Muscle of leg (tissue), 16 donors: ENCODE measurements at places on chromosomes 6 and 20. TPM values are rescaled to one million over a fixed set of nuclear protein-coding genes. Genes with fewer than 3 reads are reported as not detected.

Gene HLA-DRA
- total RNA-seq: 30.7 TPM

Gene BCAS1
- total RNA-seq: 2.6 TPM

Gene TSBP1
- total RNA-seq: not detected

GRCh38 chr6:169851641-169852503, 100.5 kb downstream of the ERMARD start:
- no peaks in the 10 kb centered on the region for H3K36me3 ChIP-seq
- DNase-seq: peak; percentile 61
- peaks cover 6% of the 10 kb centered on the region for H3K4me1 ChIP-seq
- peaks cover under 1% of the 10 kb centered on the region for H3K27me3 ChIP-seq

- no peak overlapping the region for H3K27ac ChIP-seq
- peaks cover 5% of the 10 kb centered on the region for H3K4me1 ChIP-seq
- H3K36me3 ChIP-seq: no peaks in the 10 kb centered on the region
- DNase-seq: no peak
- no peaks in the 10 kb centered on the region for H3K27me3 ChIP-seq
- no peak overlapping the region for H3K4me3 ChIP-seq
Measured at GRCh38 chr20:51303731-51304670, 238.5 kb downstream of the NFATC2 start.

DNA sequence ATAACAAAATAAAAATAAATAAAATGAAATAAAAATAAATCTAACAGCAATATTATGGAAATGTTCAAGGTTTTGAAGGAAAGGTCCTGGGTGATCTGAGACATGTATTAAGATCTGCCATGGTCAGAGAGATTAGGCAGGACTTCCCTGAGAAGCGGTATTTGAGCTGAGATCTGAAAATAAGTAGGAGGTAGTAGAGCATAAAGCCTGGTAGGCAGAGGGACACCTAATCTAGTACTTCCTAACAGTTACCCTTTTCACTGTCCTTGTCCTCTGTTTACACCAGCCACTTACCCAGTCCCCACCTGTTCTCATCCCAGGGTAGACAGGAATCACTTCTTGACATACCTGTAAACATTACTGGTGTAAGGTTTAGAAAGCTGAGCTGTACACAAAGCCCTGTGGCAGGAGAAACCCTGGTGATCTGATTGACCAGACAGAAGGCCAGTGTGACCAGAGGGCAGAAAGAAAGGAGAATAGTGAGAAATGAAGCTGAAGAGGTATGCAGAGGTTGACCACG, 8.3 kb upstream of the ZNF318 start:
- H3K27ac ChIP-seq: no peak overlapping the region
- DNase-seq: no peak
- H3K4me3 ChIP-seq: no peak overlapping the region
- H3K27me3 ChIP-seq: peaks cover 4% of the 10 kb centered on the region

GRCh38 chr20:54517241-54517975, 42.0 kb downstream of the DOK5 start:
- H3K27me3 ChIP-seq: no peaks in the 10 kb centered on the region
- H3K4me3 ChIP-seq: no peak overlapping the region
- DNase-seq: no peak
- H3K27ac ChIP-seq: no peak overlapping the region
- no peaks in the 10 kb centered on the region for H3K36me3 ChIP-seq
- no peaks in the 10 kb centered on the region for H3K4me1 ChIP-seq

DNA sequence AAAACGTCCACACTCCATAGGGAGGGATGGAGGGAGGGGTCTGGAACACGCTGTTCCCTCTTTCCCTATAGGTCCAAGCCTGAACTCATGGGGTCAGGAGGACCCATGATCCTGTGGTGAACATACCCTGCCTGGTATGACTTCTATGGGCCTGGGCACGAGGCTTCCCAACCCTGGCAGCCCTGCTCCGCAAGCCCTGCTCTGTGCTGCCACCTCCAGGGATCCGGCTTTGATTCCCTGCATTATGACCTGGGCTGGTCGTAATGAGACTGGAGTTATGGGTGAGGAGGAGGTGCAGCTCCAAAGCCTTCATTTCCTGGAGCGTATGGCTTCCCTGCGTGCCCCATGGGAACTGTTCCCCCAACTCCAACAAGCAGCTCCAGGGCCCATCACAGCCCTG, 54.9 kb downstream of the CDH22 start:
- H3K27ac ChIP-seq: no peak overlapping the region
- H3K4me3 ChIP-seq: no peak overlapping the region
- H3K4me1 ChIP-seq: peaks cover 4% of the 10 kb centered on the region
- no peaks in the 10 kb centered on the region for H3K36me3 ChIP-seq

- peaks cover 49% of the 10 kb centered on the region for H3K36me3 ChIP-seq
- H3K4me1 ChIP-seq: no peaks in the 10 kb centered on the region
- no peak overlapping the region for H3K27ac ChIP-seq
- H3K27me3 ChIP-seq: no peaks in the 10 kb centered on the region
- DNase-seq: peak; percentile 56
Measured at GRCh38 chr6:32058511-32058963, 20.3 kb downstream of the CYP21A2 start.

DNA sequence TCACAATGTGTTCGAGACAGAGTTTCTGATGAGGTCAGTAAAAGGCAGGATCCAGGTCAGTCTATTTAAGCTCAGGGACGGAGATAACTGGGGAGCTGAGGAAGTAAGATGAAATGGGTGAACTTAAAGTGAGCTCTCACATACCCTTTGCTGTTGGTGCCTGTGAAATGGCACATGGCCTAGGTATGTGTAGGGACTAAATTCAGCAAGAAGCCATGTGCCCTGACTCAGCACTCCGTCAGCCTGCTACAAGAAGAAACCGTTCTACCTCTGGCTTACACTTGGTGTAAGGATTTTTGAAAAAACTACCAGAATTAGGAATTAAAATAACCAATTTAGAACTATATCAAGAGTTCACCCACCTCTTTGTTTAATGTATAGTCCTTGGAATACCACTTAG, 41.1 kb upstream of the TRDN start:
- H3K4me3 ChIP-seq: no peak overlapping the region
- H3K27ac ChIP-seq: no peak overlapping the region
- no peaks in the 10 kb centered on the region for H3K27me3 ChIP-seq

GRCh38 chr6:170198298-170198697, 92.6 kb downstream of the DLL1 start:
- no peak overlapping the region for H3K27ac ChIP-seq
- DNase-seq: no peak
- no peak overlapping the region for H3K4me3 ChIP-seq
- no peaks in the 10 kb centered on the region for H3K36me3 ChIP-seq

DNA sequence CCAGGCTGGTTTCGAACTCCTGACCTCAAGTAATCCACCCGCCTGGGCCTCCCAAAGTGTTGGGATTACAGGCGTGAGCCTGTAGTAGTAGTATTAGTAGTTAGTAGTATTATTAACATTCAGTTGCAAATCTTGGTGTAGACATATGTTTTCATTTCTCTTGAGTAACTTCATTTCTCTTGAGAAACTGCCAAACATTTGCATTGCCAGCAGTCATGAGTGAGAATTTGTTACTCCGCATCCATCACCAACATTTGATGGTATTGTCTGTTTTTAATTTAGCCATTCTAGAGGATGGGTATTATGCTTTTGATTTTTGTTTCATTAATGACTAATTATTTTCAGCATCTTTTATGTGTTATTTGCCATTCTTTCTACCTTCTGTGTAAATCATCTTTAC, 1.5 kb upstream of the ERVFRD-1 start:
- H3K4me3 ChIP-seq: no peak overlapping the region
- H3K4me1 ChIP-seq: no peaks in the 10 kb centered on the region
- H3K27ac ChIP-seq: no peak overlapping the region
- no peaks in the 10 kb centered on the region for H3K27me3 ChIP-seq

DNA sequence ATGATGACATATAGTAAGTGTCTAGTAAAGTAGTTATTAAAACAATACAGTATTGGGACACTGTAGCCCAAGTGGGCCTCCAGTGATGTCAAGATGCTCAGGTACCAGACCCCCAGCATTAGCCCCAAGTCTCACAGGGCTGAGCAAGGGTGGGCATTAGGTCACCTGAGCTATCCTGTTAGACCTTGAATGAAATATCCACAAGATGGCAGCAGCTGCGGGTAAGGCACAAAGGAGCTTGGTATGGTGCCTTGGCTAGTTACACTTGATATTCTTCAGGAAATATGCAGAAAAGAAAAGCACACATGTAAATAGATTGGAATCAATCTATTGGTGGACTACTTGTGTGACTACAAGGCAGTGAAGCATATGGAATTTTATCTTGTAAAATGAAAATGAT, 701.8 kb upstream of the ADGRB3 start:
- DNase-seq: no peak
- H3K4me1 ChIP-seq: no peaks in the 10 kb centered on the region
- no peak overlapping the region for H3K27ac ChIP-seq
- no peaks in the 10 kb centered on the region for H3K27me3 ChIP-seq
- H3K36me3 ChIP-seq: no peaks in the 10 kb centered on the region

DNA sequence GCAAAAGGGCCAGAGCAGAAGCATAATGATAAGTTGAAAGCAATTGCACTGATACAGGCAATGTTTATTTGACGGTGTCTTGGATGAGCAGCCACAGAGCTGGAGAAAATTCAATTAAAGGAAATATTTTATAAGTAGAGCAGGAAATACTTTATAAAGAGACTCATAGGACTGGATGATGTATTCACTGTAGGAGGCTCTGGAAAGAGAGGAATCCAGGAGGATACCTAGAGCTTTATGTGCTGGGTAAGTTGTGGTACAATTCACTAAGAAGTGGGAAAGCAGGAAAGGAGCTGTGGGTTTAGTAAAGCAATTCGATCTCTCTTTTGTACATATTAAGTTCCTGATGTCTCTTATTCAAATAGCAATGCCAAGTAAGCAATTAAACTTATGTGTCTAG, 86.3 kb downstream of the C6orf118 start:
- no peaks in the 10 kb centered on the region for H3K27me3 ChIP-seq
- H3K4me1 ChIP-seq: no peaks in the 10 kb centered on the region
- H3K27ac ChIP-seq: no peak overlapping the region
- DNase-seq: no peak

DNA sequence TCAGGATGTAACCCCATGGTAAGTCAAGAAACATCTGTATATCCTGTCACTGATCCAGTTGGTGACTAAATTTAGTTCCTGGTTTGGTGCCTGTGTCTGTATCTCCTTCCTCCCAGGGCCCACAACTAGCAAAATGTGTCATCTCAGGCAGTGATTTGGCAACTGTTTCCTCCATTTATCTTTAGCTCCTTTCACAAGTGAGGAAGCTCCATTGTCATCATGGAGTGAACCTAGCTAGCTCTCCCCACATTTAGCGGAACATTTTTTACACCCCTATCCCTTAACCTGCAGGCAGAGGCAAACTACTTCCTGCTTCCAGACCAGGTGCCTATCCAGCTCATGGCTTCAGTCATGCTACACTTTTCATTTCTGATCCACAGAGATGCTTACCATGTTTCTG, 99.5 kb downstream of the IPCEF1 start:
- H3K27me3 ChIP-seq: no peaks in the 10 kb centered on the region
- no peak overlapping the region for H3K27ac ChIP-seq
- no peak overlapping the region for H3K4me3 ChIP-seq

- no peaks in the 10 kb centered on the region for H3K36me3 ChIP-seq
- no peak overlapping the region for H3K27ac ChIP-seq
- H3K4me1 ChIP-seq: peaks cover 6% of the 10 kb centered on the region
- peaks cover 12% of the 10 kb centered on the region for H3K27me3 ChIP-seq
Measured at GRCh38 chr20:59566631-59567524, 37.5 kb upstream of the PHACTR3 start.
